ENCODE measurements at places on chromosomes 7 and 10.

GRCh38 chr10:132385389-132385667 lies 11.7 kb upstream of the PWWP2B start:
- DNase-seq = no peak

GRCh38 chr10:100146875-100147650 lies 38.8 kb downstream of the ERLIN1 start:
- no peak for DNase-seq

DNA sequence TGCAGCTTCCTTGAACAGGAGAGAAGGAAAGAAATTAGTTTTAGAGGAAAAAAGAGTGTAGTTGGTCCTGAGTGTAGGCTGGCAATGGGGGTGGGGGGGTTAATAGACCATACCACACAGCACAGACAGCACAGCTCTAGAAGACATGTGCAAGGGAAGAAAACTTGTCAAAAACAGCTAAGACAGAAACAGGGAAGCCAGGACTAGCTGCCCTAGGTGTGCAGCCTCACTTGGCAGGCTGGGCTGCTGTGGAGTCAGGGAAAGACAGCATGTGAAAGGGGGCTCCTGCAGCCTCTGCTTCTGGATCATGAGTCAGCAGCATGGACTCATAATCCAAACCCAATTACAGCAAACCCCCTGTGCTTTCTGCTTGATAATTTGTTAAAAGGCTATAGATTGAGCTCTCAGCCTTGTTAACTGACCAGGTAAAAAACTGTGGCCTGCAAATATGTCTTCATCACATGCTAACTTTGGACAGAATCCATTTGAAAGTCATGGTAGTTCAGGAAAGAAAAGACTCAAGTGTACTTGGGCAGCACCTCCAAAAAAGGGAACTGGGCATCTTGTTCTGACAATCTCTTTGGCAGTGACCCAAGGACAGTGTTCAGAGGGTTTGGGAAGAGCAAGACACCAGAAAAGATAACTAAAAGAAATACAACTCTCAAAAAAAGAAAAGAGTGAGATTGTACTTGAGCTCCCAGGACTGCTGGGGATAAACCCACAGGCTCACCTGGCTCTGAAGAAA lies 142.2 kb upstream of the VWC2 start:
- no peak for DNase-seq

DNA sequence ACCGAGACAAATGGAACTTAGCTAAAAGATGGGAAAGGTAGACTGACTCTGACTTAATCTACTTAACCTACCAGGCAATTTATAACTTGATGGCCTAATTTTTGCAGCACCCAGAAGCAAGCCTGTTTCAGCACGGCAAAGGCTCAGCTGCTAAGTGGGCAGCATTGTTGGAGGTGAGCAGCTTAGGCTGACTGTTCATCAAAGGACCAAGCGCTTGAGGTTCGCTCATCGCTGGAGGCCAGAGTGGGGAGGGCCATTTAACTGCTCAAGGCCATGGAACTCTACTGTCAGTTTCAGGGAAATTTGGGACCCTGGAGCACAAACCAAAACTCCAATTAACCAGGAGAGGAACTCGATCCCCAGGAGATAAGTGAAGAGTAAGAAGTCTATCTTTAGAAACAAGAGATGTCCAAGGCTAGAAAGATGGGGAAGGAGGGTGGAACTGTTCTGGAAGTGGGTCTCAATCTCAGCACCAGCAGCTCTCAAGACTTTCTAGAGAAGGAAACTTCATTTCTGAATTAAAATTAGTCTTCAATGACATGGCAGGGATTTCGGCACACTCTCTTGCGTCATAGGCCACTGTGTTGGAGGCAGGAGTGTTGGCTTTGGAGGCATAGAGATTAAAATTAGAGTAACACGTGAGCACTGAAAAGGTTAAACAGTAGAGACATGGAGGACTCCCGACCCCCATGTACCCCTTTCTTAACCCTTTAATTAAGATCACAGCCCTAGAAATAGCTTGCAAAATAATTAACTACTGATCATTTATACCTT lies 43.1 kb downstream of the EGFR start:
- no peak for DNase-seq

DNA sequence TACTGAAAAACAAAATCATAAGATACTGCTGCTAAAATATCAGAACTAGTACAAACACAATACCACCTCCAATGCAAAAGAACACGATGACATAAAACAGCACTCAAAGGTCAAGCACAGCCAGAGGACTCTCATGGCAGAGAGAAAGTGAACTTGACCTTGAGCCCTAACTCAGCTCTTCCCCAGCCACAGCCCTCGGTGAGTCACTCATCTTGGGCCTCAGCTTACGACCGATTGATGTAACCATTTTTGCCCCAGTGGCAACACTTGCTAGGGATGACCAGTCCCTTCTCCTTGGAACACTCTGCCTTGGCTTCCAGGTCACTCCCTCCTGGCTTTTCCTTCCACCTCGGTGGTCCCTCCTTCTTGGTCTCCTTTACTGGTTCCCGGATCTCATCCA lies 77.8 kb downstream of the JAZF1 start:
- no peak for DNase-seq

DNA sequence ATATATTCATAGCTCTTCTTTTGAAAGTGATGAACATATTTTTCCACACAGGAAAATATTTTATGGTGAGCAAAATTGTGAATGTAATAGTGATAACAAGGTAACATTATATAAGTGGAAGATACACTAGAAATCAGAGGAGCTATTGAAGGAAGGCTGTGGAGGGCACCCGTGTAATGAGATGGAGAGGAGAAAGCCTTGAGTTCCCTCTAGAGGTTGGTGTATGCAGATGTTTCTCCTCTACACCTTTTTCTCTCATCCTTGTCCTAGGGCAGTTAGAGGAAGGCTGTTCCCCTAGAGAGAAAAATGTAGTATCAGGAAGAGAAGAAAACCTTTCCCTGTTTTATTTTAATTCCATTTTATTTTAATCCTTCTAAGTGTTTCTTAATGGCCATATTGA lies 54.6 kb upstream of the NRG3 start:
- DNase-seq = no peak

DNA sequence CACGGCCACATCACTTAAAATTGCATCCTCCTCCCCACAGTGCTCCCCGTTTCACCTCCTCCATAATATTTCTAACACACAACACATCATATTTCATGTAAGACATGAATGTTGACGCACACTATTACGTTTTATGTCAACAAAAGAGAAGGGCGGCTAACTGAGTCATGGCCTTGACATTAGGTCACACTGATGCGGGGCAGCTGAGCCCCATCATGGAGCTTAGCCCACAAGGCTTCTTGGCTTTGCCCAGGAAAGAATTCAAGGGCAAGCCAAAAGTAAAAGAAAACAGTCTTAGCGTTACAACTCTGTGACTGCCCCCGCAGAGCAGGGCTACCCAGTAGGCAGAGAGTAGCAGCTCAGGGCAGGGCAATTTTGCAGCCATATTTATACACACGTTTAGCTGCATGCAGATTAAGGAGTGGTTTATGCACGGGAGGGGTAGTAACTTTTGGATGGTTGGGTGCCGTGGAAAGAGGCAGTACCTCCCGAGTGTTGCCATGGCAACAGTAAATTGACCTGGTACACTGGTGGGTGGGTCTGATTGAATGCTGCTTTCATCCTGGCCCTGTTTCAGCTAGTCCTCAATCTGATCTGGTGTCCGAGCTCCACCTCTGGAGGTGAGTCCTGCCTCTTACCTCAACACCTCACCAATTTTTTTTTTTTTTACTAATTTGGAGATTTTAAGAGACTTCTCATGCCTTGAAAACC lies 156.2 kb upstream of the FRMD4A start:
- no peak for DNase-seq

- no peak for DNase-seq
These were observed 364.2 kb upstream of the COBL start for GRCh38 chr7:51680594-51681399.

DNA sequence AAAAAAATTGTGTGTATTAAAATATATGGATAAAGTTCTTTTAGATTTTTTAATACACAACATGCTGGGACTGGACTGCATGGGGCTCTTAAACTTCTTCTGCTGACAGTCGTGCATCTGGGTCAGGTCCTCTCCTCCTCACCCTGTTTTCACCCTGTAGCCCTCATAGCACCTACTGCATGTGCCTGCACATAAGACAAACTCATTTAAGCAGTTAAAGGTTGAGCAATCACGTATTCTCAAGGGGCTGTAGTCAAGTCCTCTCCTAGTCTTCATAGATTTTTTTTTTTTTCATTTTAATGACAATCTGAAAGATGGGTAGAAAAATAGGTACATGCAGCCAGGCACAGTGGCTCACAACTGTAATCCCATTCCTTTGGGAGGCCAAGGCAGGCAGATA lies 23.6 kb upstream of the PDCD4 start:
- DNase-seq = no peak

DNA sequence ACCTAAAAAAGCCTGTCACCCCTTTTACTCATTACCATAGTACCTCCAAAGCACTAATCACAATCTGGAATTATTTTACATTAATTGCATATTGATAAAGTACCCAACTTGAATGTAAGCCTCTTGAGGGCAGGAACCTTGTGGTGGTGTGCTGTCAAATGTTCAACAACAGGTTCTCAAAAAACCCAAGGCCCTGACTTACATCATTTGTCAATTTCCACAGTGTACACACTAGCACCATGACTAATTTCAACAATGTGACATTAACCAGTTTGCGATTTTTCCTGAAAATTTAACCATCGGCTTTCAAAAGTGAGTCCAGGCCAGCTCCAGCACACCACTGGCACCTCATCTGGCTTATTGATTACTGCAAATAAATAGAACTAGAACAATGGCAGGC lies 87.5 kb downstream of the SVOPL start:
- DNase-seq = no peak

DNA sequence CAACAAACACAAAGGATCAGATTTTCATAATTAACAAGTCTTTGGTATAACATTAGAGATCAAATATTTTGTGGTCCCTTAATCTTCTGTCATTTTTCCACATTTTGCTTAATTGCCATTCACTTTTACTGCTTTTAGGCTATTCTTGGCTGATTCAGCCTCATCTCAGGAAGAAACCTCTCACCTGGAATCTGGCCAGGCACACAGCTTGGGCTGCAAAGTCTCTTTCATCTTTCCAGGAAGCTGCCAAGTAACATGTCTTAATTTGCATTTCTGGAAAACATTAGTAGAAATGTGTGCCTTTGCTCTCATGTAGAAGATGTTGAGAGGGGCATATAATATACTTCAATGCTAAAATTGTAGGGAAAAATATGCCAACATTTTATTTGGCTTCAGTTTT lies 174.2 kb upstream of the STEAP4 start:
- DNase-seq = no peak

- no peak for DNase-seq
These were observed 22.2 kb downstream of the ARMH3 start for GRCh38 chr10:102033787-102034186.

- no peak for DNase-seq
These were observed 58.6 kb downstream of the TACC2 start for GRCh38 chr10:122047560-122047959.

GRCh38 chr7:118013252-118014010 lies 140.2 kb upstream of the CTTNBP2 start:
- no peak for DNase-seq

DNA sequence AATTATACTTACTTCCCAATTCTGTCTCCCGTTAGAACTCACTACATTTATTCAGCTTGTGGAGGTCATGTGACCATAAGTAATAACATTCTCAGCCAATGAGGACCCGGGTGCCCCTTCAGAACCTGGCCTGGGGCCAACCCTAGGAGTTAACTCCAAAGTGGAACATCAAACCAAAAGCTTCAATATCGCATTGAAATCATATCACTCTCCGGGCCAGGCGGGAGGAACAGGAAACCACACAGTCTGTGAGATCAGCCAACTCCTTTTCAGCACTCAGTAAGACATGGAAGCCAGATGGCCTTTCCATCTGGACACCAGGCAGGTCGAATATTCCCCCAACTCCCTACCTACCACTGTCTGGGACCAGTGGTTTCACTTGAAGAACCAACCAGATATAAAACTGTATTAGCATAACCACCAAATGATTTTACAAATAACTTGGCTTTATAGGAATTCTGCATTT lies 5.5 kb downstream of the CREB3L2 start:
- no peak for DNase-seq

GRCh38 chr10:127210936-127211466 lies 14.6 kb upstream of the INSYN2A start:
- DNase-seq = no peak

- DNase-seq = no peak
These were observed 6.7 kb downstream of the NRP1 start for GRCh38 chr10:33327751-33328150.

GRCh38 chr10:57657164-57657765 lies 610.4 kb downstream of the IPMK start:
- DNase-seq = no peak

DNA sequence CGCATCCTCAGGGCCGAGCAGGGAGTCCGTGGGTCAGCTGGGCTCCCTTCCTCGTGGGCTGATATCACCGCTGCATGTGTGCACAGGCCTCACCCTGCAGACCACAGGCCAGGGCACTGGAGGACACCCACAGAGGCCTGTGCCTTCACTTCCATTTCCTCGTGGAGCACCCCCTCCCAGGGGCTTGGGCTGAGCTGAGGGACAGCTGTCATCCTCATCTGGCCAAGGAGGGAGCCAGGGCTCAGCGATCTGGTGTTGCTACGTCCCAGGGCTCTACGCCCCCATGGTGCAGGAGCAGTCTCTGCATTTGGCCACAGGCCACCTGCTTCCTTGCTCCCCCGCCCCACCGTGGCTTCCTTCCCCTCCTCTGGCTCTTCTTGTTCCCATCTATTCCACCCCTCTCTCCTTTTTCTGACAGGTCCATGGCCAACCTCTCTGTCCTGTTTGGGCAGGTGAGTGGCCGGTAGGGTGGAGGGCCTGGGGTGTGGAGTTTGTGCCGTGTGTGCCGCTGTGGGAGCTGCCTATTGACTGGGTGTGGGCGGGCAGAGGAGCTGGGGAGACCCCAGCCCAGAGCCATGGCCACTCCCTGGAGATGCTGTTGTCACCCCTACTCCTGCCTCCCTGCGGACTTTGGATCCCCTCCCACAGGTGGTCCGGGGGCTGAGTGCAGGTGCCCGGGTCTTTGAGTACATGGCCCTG lies 8.3 kb upstream of the ASIC3 start:
- DNase-seq = no peak

DNA sequence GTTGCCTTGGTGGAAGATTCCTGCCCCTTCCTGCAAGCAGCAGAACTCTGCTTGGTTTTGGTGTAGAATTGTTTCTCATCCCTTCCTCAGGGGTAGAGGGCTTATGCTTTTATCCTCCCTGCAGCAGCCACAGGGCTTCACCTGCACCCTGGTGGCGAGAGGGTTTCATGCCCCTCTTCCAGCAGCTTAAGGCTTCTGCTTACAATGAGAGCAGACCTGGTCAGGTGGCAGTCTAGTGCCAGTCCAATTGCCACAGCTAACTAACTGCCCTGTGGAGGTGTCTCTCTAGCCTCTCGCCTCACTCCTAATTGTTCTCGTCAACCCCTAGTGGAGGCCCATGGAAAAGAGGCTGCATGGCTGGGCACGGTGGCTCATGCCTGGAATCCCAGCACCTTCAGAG lies 19.3 kb downstream of the ACBD7 start:
- DNase-seq = no peak

GRCh38 chr7:136179154-136179553 lies 202.0 kb upstream of the MTPN start:
- DNase-seq = no peak

GRCh38 chr10:43254881-43255633 lies 11.8 kb downstream of the RASGEF1A start:
- DNase-seq = no peak

GRCh38 chr10:37789590-37789989 lies 67.8 kb downstream of the ZNF248 start:
- DNase-seq = no peak

GRCh38 chr10:24853661-24854060 lies 98.7 kb downstream of the PRTFDC1 start:
- no peak for DNase-seq

GRCh38 chr7:154649434-154649833 lies 353.5 kb downstream of the PAXIP1 start:
- no peak for DNase-seq
